Lung microvascular endothelial cell (primary cell): ENCODE measurements at places on chromosomes 12 and 14.

GRCh38 chr12:81588235-81589008 lies 170.7 kb downstream of the PPFIA2 start:
- no peak for DNase-seq

DNA sequence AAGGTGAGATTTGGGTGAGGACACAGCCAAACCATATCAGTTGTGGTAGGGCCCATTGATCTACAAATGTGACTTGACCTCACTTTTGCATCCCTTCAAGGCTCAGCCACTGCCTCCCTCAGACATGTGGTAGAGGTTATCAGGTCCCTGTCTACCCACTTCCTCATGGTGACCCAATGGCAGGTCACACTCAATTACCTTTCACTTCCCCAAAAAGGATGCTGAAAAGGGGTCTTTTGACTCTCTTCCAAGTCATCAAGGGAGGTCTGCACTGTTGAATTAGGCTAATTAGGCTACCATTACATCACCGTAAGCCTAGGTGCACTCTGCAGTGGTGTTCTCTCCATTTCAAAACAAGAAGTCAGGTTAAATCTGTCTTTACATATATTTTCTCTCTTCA lies 22.6 kb upstream of the DRAM1 start:
- no peak for DNase-seq

GRCh38 chr12:3454780-3455179 lies 36.2 kb upstream of the PRMT8 start:
- DNase-seq: no peak

DNA sequence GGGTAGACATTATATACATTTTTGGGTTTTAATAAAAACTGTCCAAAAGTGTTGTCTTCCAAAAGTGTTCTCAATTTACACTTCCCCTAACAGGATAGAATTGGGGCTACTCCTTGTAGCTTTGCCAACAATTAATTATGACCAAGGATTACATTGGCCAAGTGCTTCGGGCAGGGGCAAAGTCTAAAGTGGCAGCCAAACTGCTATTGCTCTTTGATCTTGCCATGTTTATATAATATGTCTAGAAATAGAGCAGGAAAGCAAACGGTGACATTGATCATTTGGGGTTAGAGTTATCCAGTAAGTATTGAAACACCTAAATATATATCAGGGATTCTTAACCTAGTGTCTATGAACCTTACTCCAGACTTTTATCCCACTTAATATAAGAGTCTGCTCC lies 31.2 kb upstream of the IGF1 start:
- DNase-seq: no peak

DNA sequence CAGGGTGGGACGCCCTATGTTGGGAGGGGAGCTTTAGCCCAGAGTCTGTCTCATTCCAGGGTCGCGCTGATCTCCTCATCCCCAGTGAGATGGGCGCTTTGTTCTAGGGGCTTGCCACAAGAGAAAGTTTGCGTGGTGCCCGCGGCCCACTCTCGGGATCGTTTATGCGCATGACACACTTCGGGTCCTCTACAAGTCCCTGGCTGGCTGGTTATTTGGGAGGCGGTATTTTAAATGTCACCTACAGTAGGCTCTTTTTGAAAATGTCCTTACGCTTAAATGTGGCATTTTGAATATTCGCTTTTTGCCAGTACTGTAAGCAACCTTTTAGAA lies 541 bp downstream of the GOLT1B start:
- DNase-seq: peak; percentile 60

- no peak for DNase-seq
Measured at GRCh38 chr12:81332054-81332453, 254.2 kb downstream of the ACSS3 start.

DNA sequence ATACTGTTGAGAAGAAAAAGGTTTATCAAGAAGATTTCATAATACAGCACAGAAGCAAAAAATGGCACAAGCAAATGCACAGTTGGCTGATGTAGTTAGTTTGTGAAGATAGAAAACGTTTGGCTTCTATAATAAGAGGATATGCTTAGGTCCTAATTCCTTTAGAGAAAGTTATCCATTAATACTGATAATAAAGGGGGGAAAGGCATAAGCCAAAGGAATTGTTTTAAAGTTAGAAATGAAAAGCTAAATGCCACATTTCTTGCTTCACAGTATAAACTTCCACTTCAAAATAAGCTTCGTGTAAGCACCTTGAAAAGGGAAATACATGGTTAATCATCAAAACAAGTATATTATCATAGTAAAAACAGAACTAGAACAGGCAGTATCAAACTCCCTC lies 12.4 kb downstream of the LMO3 start:
- no peak for DNase-seq

GRCh38 chr14:65333943-65334687 lies 78.4 kb upstream of the FUT8 start:
- DNase-seq: no peak

GRCh38 chr14:56896922-56897321 lies 86.6 kb upstream of the OTX2 start:
- no peak for DNase-seq

GRCh38 chr12:63070709-63071108 lies 80.3 kb downstream of the AVPR1A start:
- DNase-seq: no peak
